ENCODE measurements at places on chromosomes 4 and X. TPM values are rescaled to one million over a fixed set of nuclear protein-coding genes. Genes with fewer than 3 reads are reported as not detected.

TSPAN5 gene
- total RNA-seq: 18.7 TPM

DNA sequence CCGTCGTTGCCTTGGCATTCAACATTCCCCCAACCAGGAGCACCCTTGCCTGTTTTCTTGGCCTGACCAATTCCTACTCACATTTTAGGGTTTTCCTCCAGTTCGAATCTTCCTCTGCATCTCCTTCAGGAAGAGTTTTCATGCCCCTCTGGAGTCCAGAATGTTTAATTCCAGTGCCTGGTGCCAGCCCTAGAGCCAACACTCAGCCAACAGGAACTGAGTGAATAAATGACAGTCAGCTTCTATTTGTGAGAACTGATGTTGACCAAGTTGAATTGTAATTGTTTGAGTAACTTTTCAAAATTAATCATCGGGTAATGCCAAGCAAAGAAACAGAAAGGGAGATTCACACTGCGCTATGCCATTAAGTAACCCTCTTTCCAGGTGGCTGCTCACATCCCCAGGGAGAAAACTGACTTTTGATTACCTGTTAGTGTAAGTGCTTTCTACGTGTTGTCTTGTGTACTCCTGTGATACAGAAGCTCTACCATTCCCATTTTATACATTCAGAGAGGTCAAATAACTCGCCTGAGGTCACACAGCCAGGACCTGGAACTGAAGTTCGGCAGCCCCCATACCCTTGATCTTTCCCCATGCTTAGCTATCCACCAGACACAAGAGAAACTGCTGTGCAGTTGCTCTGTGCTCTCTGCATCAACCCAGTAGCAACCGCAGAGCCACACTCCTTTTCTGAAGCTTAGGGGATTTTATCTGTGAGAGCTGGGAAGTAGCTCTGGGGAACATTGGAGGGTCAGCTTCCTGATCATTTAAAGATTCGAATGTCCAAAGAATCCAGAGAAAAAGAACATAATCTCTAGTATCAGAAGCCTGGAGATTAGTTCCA, 19.0 kb upstream of the SLC2A9 start:
- DNase-seq: no peak

GRCh38 chr4:136302566-136302965, 1229.7 kb downstream of the PCDH18 start:
- no peak for DNase-seq

YY2 gene
- total RNA-seq: 0.75 TPM

DNA sequence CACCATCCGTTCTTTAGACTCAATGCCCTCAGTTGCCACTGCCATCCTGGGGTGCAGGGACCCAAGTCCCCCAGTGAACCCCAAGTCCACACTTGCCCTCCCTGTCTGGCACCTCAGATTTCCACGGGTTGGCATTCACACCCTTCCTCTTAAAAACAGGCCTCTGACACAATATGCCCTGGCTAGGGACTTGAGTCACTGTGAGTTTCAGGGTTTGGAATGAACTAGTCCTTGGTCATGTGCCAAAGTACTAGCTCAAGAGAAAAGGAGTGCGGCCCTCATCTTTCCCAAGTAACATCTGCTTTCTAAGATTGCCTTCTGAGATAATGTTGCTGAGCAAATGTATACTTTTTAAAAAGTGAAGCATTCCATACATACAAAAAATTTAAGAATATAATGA, 134.0 kb downstream of the MID1 start:
- no peak for DNase-seq

- DNase-seq: no peak
Observed at GRCh38 chr4:146545102-146545501, 23.4 kb upstream of the SLC10A7 start.

PNMA3 gene
- total RNA-seq: not detected

FABP2 gene
- total RNA-seq: 0.15 TPM

CLCN5 gene
- 2.7 TPM for total RNA-seq

DNA sequence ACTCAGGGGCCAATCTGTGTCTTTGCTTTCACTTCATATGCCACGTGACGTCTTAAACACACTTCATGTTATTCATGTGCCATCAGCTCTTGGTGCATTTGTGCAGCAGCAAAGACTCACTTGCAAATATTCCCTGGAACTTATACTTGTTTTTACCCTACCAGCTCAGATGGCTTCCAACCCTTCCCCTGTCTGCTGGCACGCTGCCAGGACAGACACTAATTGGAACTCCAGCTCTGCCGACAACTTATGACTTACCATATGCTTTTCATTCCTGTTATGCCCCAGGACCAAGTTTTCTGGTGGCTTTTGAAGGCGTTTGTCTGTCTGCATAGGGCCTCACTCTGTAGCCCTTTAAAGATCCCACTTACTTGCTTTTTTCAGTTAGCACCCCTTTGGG, 261.7 kb upstream of the GNPDA2 start:
- DNase-seq: no peak

DNA sequence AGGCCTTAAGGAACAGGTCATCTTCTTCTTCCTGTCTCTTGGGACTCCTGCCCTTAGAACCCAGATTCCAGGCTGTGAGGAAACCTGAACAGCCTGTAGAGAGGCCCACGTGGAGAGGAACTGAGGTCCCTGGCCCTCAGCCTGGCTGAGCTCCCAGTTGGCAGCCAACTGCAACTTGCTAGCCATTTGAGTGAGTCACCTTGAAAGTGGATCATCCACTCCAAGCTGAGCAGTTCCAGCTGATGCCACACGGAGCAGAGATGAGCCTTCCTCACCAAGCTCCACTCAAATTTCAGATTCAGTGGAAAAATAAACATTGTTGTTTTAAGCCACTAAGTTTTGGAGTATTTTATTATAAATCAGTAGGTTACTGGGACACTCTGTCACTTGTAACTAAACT, 392.5 kb downstream of the BCOR start:
- DNase-seq: peak; percentile 81

SASH3 gene
- total RNA-seq: 1.7 TPM
